ENCODE measurements at places on chromosomes 16 and 17. TPM values are rescaled to one million over a fixed set of nuclear protein-coding genes. Genes with fewer than 3 reads are reported as not detected.

DNA sequence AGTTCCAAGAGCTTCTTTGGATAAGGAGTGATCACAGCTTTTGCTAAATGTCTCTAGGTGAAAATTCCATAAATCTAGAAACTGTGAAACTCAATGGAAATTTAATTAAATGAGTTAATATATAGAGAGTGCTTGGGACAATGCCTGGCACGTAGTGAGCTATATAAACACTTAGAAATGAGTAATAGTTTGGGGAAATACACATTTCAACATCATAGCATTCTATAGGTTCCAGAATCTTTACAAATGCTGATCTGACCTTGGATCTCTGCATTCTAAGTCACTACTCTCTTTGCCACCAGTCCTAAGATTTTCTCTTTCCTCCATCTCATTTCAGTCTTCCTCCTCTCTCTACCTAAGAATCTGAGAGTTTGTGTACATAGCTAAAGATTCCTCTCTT lies 175.6 kb downstream of the SOX9 start:
- no peak for ATAC-seq

DNA sequence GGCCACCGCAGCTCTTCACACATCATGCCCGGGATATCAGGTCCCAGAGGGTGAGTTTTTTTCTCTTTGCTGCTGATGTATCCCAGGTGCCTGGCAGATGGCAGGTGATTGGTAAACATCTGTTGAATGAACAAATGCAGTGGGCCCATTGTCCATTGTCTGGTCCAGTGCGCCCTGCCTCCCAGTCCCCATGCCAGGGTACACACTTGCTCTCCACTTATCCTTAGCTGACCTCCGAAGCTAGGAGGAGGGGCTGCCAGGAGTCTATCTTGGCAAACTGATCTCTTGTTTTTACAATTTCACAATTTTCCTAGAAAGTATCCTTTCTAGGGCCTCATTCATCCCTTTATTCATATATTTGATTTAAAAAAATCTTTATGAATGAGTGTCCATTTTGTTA lies 196.0 kb downstream of the RAB11FIP4 start:
- no peak for ATAC-seq

- no peak for ATAC-seq
These were observed 12.0 kb downstream of the AXIN1 start for GRCh38 chr16:340370-341091.

DNA sequence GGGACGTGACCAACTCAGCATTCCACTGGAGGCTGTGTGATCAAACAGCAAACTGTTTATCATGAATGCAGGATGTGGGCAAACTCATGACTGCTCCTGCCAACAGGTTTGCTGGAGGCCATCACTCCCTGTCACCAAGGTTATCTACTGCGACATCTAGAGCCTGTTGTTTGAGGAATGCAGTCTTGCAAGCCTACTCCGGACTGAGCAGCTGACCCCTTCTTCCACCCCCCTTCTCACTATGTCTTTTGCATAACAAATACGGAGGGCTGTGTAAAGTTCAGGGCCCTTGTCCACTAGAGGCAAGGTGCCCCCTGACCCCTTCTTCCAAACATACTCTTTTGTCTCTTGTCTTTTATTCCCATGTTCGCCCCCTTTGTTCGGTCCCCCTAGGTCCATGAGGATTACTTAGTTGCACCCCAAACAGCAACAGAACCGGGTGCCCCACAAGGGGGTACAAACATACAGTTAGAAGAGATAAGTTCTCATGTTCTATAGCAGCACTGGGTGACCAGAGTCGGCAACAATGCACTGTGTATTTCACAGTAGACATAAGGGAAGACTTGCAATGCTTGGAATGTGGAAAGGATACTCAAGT lies 28.7 kb downstream of the MEAK7 start:
- no peak for ATAC-seq

- ATAC-seq: no peak
These were observed 20.9 kb downstream of the SOCS1 start for GRCh38 chr16:11234884-11235702.

DNA sequence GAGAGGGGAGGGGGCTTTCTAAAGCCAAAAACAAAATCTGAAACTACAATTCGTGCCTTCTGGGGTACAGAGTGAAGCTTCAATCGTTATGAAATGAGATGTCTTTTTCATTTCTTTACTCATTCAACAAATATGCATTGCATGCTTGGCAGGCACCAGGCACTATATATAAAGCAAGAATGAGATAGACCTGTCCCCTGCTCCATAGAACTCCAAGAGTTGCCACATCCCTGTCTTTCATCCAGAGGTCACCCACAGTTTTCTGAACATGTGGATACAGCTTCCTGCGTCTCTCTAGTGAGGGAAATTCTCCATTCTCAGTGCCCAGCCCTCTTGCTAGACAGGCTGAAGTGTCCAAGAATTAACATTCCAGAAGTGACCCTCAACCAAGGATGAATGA lies 343.2 kb upstream of the MAF start:
- ATAC-seq: no peak

- ATAC-seq: no peak
These were observed 1.8 kb upstream of the HEATR6 start for GRCh38 chr17:60080545-60080944.

DNA sequence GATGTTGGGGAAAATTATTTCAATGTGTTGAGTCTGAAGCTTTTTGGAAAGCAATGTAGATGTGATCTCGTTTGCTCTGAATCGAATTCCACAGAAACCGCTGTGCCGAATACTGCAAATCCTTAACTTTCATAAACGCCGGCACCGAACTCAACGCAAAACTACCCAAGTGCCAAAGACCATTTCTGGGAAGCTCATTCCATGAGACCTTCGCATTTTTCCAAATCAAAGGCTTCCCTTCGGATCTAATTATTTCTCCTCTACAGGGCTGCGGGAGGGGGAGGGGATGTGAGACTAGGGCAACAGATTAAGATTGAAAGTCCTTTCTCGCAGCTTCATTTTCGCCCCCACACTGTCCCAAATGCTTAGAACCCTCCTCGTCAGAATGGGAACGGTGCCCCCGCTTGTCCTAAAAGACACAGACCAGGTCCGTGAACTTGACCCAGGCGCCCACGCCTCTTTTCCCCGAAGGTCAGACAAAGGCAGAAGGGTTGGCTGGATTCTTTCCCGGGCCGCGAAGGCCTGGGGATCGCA lies 4.0 kb downstream of the PRAC1 start:
- no peak for ATAC-seq

GRCh38 chr16:56460101-56460500 lies 8.7 kb downstream of the OGFOD1 start:
- ATAC-seq: no peak

The HOXB4 gene
- 2.8 TPM for total RNA-seq

The GGT6 gene
- not detected for total RNA-seq
